ENCODE measurements at places on chromosomes 7 and 10.
A peak's percentile ranks its signal among the peaks of the same experiment; 100 is the strongest.

GRCh38 chr7:4775848-4776623 lies 613 bp downstream of the AP5Z1 start:
- peak; percentile 45 for DNase-seq

DNA sequence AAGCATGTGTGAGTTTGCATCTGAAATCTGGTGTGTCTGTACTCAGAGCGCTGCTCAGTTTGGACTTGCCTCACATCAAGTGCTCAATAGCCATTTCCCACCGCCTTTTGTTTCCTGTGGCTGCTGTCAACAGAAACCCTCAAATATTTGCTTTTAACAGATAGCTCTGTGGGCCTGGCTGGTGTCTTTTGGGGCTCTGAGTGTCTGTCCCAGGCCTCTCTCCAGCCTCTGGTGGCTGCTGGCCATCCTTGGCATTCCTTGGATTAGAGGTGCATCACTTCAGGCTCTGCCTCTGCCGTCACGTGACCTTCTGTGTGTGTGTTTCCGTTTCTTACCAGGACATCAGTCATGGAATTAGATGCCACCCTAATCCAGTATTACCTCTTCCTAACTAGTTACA lies 9.3 kb downstream of the YKT6 start:
- no peak for DNase-seq

- DNase-seq = no peak
Observed at GRCh38 chr10:132420469-132420980, 23.5 kb downstream of the PWWP2B start.

DNA sequence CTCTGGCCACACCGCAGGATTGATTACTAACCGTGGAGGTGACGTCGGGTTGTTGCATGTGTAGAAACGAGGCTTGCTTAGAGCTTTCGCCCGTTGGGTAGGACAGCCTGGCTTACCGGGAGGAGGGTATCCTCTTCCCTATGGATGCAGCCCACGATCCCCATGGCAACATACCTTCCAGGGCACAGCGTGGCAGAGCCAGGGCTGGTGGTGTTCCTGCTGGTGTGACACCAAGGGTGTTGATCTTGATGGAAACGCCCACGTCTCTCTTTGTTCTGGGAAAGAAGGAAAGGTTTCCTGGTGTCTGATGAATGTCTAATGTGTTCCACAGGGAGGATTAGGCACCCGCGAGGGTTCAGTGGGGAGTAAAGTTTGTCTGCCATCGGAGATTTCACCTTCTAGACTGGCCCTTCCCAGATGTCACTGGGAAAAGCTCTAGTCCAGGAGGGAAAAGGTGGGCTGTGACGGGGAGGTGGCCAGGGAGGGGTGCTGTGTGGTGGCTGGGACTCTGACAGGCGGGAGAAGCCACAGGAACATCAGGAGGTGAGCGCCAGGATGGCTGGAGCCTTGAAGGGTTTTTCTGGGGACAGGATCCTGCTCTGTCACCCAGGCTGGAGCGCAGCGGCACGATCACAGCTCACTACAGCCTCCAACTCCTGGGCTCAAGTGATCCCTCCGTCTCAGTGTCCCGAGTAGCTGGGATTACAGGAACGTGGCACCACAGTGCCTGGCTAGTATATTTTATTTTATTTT lies 102.1 kb downstream of the CUX1 start:
- DNase-seq = no peak

DNA sequence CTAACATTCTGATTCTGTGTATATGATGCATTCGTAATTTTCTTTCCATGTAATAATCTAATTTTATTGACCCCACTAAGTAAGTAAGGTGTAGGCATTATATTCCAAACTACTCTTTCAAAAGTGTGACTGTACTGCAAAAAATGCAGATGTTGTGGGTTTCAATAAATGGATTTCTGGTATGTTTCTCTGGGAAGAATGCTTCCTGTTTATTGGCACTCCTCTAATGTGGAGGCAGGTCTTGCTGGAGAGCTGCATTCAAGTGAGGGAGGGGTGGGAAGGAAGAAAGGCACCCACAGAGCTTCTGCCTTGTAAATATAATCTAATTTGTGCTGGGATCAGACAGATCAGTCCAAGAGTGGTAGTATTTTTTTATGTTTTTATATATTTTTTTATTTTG lies 23.9 kb downstream of the ST7 start:
- no peak for DNase-seq

DNA sequence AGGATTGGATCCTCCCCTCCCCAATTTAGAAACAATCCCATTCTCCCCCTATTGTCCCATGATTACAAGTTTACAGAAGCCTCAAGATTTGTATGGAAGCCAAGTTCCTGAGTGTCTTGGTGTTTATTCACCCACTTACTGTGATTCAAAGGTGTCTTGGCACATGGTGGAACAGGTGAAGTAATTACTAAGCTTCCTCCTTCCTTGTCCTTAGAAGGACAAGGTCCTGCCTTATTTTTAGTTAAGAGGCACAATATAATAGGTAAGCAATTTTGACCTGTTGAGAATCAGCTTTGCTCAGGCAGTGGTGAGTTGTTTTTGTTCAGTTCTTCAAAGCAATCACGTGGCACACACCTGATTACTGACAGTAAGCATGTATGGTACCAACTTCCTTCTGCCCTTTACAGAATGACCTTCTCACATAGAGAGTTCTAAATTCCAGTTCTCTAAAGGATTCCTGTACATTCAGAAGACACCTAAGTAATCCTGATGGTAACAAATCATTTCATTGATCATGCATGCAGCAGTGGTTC lies 60.7 kb upstream of the SLC13A1 start:
- no peak for DNase-seq

GRCh38 chr10:28744069-28744768 lies 66.9 kb downstream of the BAMBI start:
- DNase-seq = no peak

DNA sequence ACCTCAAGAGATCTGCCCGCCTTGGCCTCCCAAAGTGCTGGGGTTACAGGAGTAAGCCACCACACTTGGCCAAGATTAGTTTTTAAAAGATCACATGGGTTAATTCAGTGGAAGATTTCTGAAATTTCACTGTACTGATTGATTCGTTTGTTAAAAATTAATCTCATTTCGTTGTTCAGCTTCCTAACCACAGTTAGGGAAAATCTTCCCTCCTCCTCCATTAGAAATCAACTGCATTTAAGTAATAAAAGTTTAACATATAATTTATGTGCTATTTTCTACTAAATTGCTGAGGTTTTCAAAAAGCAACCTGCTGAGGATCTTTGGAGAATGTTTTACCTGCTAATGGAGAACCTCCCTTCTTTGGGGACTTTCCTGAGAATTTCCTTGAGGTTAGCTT lies 522.4 kb downstream of the GATA3 start:
- DNase-seq = no peak

DNA sequence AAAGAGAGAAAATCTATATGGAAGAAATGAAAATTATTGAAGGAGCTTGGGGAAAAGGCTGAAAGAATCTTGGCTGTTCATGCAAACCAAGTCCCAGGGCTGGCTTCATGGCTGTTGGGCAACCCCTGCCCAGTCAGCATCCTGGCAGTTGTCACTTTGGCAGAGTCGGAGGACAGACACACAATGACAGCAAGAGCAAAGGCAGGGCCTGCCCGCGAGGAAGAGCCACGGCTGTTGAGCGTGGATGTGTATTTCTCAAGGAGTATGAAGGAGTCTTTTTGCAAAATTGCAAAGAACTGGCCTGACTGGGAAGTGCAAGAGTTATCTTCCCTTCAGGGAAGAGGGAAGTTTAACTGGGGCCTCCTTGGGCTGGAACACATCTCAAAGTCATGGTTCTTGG lies 11.7 kb downstream of the PTPRE start:
- DNase-seq = no peak

DNA sequence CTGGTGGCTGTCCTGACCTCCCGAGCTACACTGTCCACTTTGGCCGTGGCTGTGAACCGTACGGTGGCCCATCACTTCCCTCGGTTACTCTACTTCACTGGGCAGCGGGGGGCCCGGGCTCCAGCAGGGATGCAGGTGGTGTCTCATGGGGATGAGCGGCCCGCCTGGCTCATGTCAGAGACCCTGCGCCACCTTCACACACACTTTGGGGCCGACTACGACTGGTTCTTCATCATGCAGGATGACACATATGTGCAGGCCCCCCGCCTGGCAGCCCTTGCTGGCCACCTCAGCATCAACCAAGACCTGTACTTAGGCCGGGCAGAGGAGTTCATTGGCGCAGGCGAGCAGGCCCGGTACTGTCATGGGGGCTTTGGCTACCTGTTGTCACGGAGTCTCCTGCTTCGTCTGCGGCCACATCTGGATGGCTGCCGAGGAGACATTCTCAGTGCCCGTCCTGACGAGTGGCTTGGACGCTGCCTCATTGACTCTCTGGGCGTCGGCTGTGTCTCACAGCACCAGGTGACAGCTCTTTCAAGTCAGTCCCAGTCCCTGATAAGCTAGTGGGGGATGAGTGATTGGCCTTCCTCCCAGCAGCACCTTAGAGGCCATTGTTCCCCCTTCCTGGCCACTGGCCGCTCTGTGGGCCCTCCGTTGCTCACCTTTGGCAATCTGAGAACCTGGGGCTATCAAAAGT lies 3.0 kb downstream of the CHPF2 start:
- DNase-seq = no peak

GRCh38 chr10:77879710-77880109 lies 46.8 kb downstream of the DLG5 start:
- no peak for DNase-seq

- DNase-seq = no peak
Observed at GRCh38 chr7:33636359-33636758, 269.0 kb upstream of the BMPER start.

- no peak for DNase-seq
Observed at GRCh38 chr7:4751398-4751947, 23.9 kb upstream of the AP5Z1 start.

DNA sequence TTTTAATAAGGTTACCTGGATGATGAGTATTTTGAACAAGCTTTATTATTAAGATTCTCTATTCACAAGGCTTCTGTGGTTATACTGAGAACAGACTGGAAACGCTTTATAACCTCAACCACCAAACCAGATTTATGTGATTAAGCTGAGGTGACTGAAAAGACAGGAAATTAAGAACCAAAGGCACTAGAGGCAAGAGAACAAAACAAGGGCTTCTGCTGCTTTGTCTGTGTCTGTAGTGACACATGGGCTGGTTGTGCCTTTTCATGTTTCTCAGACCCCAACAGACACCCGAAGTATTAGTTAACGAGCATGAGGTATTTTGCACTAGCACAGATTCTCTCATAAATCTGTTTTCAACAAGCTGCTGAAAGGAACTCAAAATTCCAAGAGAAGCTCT lies 64.4 kb downstream of the RAPGEF5 start:
- no peak for DNase-seq

GRCh38 chr7:100099452-100099851 lies 1.7 kb downstream of the MCM7 start:
- no peak for DNase-seq

DNA sequence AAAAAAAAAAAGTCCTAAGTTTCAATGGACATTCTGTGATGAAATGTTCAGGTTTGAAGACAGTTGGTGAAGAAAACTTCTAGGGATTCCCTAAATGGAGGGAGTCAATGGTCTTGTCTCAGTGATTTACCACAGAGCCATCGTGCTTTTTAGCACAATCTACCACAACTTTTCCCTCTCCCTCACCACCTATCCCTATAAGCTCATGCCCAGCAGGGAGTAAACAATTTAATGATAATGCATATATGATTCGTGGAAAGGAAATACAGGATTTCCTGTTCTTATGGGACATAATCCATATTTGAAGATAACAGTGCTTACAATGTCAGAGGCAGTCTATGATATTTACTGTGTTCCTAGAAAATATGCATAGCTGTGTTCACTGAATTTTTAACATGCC lies 38.4 kb upstream of the CD36 start:
- DNase-seq = no peak

DNA sequence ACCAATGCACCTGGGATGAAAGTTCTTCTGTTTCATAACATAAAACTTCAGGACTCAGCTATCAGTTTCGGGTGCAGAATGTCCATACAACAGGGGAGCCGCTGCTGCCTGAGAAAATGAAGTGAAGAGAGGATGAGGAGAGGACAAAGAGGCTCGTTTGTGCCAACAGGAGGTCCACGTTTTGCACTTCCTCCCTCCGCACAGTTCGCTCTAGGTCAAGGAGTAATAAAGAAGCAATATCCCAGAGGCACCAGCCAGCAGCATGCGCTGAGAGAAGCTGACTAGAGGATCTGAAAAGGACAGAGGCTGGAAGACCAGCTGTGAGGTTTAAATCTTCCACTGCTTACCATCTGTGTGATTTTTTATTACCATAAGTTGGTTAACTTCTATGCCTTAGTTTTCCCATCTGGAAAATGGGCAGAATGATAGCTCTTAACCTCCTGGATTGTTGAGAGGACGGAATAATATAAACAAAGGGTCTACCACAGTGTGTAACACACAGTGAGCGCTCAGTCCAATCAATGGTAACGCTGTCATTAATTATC lies 709 bp downstream of the GPAM start:
- no peak for DNase-seq

GRCh38 chr7:39659356-39660013 lies 36.1 kb downstream of the RALA start:
- DNase-seq = no peak

DNA sequence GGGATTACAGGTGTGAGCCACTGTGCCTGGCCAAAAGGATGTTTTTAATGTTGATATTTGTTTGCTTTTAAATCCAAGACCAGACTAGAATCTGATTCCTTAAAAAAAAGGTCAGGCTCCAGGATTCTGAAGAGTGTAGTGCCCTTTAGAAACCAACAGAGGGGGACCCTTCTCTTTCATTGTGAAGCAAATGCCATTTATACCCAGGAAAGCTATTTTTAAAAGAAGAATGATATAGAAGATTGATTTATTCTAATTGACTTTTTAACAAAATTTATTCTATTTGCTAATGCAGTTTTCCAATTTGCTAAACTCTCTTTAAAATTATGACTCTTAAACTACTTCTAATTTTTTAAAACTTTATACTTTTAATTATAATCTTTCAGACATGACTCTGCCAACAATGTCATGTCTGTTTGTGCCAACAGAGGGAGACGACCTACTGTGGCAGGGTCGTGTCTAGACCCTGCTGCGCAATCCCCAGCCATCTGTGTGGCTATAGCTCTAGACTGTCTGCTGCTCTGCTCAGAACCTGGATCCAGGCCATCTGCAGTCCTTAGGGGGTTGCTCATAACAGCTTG lies 201.0 kb upstream of the IMMP2L start:
- no peak for DNase-seq

DNA sequence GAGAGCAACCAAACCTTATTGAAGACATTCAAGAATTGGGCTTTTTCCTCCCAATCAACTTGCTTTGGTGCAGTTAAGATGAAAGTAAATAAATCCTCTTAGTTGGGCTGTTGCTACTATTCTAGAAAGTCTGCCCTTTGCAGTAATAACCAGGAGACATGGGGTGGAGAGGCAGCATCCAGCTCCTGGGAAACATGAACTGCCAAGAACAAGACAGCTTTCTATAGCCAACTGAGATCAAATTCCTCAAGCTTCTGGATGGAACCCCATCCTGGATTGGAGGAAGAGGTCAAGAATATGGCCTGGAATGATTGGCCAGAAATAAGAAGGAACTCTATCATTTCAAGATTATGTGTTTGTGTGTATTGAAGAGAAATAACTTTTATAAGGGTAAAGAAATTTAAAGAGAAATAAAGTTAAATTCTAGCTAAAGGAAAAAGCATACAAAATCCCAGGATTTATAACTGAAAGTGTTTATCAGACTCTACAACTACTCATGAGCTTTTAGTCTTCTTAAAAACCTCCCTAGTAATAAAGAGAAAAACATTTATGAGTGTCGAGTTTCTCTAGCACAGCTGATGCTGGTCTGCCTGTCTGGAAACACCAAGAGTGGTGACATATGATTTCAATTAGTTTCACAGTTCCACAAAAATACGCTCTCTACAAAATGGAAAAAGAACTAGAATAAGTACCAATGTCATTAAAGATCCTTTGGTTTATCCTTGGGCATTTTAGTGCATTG lies 70.1 kb upstream of the COL1A2 start:
- DNase-seq = no peak

- DNase-seq = no peak
Observed at GRCh38 chr10:99368646-99369045, 39.5 kb downstream of the CNNM1 start.
